Hematopoietic multipotent progenitor cell treated with erythropoietin and hydrocortisone succinate and interleukin-3 and kit ligand, for 4 days (in vitro differentiated cells): ENCODE measurements at places on chromosomes 11 and 22.

- DNase-seq = no peak
Observed at GRCh38 chr11:95680169-95680929, 109.2 kb downstream of the FAM76B start.

DNA sequence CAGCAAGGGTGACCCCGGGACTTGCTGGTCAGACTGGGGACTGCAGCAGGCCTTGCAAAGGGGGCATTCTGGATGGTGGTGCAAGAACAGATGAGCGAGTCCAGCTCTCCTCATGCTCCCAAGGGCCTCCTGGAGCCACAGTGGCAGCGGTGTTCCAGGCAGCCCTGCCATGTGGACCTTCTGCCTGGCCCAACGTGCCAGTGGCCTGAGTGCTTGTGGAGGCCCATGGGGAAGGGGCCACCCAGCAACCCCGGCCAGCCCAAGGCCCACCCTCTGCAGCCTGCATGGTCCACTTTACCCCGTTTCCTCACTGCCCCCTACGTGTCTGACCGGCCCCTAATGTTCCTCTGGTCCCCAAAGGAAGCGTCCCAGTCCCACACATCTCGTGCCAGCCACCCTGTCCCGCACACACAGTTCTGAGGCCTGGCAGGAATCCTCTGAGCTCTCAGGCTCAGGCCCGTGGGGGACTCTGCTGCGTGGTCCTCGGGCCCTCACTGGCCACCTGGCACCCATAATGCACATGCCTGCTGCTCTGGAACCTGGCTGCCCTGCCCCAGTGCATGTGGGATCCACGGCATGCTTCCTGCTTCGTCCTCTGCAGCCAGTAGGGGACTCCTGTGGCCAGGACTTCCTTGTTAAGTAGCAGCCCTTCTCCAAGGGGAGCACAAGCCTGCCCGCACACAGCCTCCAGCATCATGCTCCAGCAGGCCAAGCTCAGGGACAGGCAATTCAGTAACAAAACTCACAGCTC is 85.5 kb downstream of the DGCR2 start:
- DNase-seq = peak; percentile 33

- no peak for DNase-seq
Observed at GRCh38 chr11:122724520-122724919, 69.0 kb downstream of the UBASH3B start.

DNA sequence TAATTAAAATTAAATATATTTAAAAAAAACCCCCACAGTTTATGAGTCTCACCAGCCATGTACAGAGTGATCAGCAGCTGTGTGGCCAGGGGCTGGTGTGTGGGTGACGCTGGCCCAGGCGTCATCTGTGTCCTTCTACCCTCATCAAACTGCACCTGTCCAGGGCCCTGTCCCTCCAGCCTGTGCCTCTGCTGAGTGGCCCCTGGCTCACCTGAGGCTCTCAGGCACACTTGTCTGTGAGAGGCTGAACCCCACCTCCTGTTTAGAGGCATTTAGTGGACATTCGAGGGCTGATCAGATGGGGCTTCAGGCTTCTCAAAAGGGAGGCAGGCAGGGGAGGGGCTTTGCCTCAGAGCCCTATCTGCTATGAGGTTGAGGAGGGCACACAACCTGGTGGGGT is 29.9 kb upstream of the SMIM38 start:
- DNase-seq = no peak

DNA sequence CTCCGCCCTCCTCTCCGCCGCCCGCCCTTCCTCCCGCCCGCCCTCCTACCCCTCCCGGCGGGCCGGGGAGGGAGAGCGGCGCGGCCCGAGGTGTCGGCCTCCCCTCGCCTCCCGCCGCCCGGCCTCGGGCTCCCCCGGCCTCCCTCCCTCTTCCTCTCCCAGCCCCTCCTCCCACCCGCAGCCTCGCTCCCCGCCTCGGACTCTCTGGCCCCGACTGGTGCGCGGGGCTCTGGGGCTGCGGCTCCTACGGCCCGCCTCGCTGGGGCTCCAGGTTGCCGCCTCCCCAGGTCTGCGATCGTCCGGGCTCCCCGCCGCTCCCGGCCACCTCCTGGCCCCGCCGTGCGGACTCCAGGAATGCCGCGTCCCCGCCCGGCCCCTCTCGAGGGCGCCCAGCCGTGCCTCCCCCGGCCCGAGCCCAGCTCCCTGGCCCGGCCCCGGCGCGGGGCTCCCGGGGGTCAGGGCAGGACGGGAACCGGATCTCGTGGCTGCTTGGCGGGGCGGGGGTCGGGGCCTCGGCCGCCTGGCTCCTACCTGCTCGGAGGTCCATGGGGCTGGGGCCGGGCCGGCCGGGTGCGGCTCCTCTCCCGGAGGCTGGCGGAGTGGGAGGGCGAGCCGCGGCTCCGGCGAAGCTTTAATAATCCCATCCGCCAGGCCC is at the start of gene CLCF1:
TSS of gene CLCF1 (minus strand) at position 606 of the 655 bp plus-strand sequence. CDS start at position 547, 59 bp downstream.
- DNase-seq = peak; percentile 74

DNA sequence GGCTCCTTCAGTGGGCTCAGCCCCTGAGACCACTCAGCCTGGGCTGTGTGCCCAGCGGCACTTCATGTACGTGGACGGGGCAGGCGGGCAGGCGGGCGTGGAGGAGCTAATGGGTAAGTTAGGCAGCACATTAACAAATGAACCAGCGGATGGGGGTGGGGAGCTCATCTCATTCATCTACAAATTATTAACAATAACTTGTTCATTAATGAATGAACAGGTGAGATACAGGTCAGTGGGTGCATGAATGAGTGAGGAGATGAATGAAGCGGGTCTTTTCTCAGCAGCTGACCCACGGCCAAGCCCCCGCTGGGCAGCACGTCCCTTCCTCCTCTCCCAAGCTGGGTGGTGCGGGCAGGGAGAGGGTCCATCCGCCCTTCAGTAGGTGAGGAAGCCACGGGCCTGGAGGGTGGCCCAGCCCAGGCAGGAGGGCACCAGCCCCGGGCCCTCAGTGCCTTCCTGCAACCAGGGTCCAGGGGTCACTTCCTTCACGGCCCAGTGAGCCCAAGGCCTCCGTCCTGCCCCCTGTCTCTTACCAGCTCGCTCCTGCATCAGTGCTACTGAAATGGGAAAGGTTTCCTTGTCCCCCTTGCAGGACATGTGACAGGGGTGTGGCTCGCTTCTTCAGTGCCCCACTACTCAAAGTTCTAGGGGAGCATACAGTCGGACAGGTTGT is 60.5 kb upstream of the KCNQ1OT1 start:
- DNase-seq = no peak

- no peak for DNase-seq
Observed at GRCh38 chr11:107496011-107496410, 38.4 kb upstream of the CWF19L2 start.

GRCh38 chr11:69950120-69950519 is 128.0 kb upstream of the ANO1 start:
- DNase-seq = peak; percentile 59

- no peak for DNase-seq
Observed at GRCh38 chr11:359181-359714, 10.1 kb upstream of the B4GALNT4 start.

DNA sequence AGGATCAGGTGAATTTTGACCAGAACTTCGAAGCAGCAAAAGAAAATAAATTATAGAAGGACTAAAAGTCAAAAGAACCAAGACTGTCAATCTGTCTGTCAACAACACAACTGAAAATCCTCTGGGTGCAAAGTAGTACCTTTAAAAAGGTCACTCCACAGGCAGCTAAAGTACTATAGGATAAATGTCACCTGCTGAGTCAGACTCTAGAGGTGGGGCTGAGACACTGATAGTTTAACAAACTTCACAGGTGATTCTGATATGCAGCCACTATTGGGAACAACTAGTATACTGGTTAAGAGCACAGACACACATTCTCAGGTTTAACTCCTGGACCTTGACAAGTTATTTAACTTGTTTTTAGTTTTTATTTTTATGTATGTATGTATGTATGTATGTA is 107.3 kb downstream of the FCHSD2 start:
- no peak for DNase-seq

DNA sequence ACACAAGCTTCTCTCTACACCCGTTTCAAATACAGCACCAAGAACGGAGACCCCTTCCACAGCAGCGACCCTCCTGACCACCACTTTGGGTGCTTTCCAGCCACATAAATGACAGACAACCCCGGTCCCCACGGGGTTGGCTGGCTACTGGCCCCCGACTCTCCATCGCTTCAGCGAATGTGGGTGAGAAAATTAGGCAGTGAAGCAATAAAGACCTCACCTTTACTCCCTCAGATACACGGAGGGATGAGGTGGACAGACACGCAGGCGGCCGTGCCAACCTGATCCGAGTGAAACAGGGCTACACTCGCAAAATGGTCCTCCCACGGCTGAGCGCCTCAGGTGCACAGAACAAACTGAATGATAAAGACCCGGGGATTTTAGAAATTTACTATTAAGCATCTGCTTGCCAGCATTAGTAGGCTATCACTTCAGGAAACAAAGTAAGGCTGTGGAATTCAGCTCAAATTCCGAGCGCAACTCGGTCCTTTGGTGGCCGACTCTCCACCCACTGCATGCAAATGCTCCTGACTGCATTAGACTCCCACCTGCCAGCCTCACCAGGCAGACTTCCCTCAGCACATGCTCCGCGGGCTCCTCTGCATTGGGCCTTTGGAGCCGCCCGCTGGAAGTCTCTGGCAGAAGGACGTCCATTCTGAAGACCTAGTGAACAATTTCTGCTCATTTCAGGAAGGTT is 12.8 kb upstream of the EFCAB6 start:
- DNase-seq = no peak

- no peak for DNase-seq
Observed at GRCh38 chr11:12066056-12066798, 44.2 kb upstream of the MICAL2 start.

GRCh38 chr11:70510106-70510505 is 111.8 kb downstream of the CTTN start:
- no peak for DNase-seq

DNA sequence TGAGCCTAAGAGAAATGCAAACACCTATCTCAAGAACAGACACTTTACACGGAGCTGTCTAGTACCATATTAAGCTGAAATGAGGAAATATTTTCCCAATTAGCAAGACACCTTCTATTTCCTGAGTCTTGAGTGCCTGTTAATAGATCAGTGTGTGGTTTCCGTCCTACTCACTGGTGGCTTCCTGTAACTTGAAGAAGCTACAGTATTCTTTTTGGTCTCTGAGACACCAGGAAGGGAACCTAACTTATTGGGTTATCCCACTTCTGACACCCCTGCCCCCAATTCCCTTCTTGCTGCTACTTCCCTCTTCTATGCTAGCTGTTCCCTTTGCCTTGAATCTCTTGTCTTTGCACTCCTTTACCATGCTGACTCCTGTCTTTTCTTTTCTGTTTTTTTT is 92.7 kb downstream of the FDX1 start:
- no peak for DNase-seq

DNA sequence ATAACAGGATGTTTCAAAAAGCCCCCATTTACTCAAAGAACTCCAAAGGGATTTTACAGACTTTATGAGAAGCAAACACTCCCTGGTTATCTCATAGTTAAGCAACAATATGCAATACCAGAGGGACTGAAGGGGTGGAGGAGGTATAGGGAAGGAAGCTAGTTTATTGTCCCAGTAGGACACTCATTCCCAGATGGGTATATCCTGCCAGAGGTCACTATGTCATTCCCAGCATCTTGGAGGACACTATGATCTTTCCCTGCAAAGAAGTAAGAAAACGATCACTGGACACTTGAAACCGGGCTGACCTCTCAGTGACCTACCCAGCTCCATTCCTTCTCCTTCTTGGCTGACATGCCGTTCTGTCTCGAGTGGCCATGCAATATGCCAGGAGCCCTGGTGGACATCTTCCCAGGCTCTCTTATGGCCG is 114.5 kb downstream of the NAT10 start:
- DNase-seq = no peak

- DNase-seq = peak; percentile 75
Observed at GRCh38 chr22:50731811-50732624, 6.0 kb upstream of the ACR start.

GRCh38 chr22:37300551-37301017 is 18.3 kb downstream of the CYTH4 start:
- DNase-seq = peak; percentile 91

- no peak for DNase-seq
Observed at GRCh38 chr11:253160-253885, 16.5 kb downstream of the PSMD13 start.

DNA sequence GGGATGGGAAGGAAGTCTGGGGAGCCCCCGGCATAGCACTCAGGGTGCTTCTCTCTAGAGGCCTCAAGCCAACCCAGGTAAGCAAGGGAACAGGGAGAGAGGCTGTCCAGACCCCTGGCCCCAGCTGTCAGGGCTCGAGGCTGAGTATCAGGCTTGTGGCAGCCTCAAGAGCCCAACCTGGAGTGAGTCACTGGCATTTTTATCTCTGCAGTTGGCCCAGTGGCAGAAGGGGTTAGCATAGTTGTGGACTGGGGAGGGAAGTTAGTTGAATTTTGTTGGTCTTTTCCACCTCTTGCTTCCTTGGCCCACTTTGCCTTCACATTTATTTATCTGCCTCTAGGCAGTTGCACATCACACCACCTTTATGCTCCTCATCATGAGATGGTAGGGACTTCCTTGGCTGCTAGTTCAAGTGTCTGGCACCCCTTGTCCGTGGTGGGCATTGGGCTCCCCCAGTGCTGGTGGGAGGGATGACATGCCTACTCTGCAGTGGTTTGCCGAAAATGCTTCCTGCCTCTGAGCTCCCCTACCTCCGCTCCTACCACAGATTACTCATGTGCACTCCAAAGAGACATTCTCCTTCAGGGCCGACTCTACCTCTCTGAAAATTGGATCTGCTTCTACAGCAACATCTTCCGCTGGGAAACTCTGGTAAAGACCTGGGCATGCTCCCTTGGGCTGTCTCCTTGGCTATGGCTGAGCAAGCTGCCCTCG is 60.1 kb downstream of the SCN3B start:
- DNase-seq = no peak
